Astrocyte (in vitro differentiated cells and primary cell): ENCODE measurements at places on chromosomes 11 and 22.
A peak's percentile ranks its signal among the peaks of the same experiment; 100 is the strongest.

DNA sequence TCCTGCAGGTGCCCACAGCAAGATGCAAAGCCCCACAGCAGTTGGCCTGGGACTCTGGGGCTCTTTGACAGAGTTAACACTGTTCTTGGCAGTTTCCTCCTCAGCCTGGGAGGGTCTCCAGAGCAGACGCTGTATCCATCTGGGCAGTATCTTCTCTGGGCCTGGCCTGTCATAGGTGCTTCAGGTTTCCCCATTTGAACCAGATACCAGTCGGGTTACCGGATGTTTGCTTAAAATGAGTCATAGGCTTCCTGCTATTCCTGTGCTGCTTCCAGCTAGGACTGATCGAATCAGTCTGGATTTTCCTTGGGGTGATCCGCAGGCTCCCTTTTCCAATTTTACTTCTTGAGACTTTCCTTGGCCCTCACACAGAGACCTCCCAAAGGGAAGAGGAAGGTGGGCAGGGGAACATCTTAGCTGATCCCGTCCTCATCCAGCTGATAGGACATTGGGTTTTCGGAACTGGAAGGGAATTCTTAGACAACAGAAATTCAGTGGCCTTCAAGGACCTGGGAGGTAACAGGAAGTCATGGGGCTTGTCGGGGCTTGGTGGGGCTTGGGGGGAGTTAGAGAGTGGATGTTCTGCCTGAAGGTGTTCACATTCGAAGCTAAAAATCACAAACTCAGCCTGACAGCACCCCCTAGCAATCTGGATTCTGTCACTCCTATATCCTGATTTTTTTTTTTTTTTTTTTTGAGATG is 2.4 kb upstream of the RANGAP1 start:
- DNase-seq: peak; percentile 76

- DNase-seq: no peak
Observed at GRCh38 chr11:108340973-108341372, 118.1 kb downstream of the ATM start.

DNA sequence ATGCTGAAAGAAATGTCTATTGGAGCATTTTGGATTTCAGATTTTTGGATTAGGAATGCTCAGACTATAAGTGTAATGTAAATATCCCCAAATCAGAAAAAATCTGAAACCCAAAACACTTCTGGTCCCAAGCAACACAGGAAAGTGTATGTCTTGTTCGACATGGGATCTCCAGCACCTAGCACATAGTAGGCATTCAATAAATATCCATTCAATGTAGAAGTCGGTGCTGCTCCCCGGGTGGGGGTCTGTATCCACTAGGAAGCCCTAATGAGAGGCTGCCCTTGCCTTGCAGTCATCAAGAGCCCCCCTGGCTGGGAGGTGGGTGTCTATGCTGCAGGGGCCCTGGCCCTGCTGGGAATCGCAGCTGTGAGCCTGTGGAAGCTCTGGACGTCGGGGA is 11.4 kb downstream of the SYT12 start:
- no peak for DNase-seq

GRCh38 chr11:34522188-34522587 is 8.6 kb upstream of the ELF5 start:
- no peak for DNase-seq

GRCh38 chr11:69841859-69842698 is 22.9 kb upstream of the FGF3 start:
- DNase-seq: no peak

DNA sequence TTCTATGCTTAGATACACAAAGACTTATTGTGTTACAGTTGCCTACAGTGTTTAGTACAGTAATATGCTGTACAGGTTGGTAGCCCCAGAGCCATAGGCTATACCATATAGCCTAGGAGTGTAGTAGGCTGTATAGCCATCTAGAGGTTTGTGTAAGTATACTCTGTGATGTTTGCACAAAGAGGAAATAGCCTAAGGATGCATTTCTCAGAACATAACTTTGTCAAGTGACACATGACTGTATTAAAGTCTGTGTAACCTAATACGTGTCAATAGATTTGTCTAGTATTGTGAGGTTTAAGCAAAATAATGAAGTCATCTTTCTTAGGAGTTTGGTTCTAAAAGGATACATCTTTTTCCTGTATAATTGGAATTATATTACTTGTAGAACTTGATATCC is 5.5 kb downstream of the ZC3H12C start:
- DNase-seq: no peak

GRCh38 chr11:2209370-2209801 is 37.8 kb upstream of the TH start:
- no peak for DNase-seq

DNA sequence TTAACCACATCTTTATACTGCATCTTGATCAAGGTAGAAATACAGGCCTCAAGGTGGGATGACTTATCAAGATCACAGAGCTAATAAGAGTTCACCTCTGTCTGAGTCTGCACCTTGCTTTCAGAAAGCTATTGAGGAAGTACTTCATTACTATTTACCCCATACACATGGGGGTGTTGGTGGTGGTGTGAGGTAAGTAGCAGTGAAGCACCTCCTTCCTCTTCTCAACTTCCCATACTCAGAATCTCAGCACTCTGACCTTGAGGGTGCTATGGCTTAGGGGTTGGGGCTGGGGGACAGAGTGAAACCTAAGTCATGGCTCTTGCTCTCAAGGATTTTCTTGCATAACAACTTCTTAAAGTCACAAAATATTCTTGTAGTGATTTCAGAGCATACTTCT is 56.9 kb downstream of the ME3 start:
- DNase-seq: no peak

DNA sequence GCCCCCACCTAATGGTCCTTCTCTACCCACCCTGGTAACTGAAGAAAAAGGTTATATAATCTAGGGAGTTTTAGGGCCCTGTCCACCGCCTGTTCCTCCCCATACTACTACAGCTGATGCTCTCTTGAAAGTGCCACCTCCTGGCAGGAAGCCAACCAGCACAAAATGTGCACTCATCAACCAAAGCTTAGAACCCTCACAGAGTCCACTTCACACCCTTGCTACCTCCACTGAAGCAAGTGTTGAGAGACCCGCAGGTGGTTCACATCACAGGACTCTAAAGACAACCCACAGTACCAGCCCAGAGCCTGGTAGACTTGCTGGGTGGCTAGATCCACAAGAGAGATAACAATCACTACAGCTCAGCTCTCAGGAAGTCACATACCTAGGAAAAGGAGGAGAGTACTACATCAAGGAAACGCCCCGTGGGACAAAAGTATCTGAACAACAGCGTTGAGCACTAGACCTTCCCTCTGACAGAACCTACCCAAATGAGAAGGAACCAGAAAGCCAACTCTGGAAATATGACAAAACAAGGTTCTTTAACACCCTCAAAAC is 17.5 kb upstream of the OR10W1 start:
- no peak for DNase-seq

- no peak for DNase-seq
Observed at GRCh38 chr11:57463671-57464538, 3.6 kb downstream of the RTN4RL2 start.

DNA sequence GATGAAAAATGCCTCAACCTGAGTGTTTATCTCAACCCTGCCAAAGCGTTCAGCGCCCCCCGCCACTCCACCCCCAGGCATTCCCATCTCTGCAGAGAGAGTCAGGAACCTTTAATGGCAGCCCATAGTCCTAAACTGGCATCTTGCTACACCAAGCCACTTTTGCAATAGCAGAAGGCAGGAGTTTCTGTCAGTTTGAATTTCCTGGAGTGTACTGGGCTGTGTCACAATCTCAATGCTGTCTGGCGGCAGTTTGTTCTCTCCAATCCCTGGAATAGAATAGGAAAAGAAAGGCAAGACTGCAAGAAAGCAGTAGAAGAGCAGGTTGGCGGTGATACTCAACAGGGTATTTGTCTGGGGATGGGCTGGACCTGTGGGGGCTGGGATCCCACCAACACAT is 32.9 kb upstream of the FLI1 start:
- DNase-seq: no peak

GRCh38 chr11:58580311-58580710 is 1.4 kb downstream of the ZFP91 start:
- no peak for DNase-seq

- no peak for DNase-seq
Observed at GRCh38 chr11:47328449-47329390, 23.8 kb downstream of the MYBPC3 start.

- DNase-seq: no peak
Observed at GRCh38 chr11:124745835-124746620, 6.0 kb downstream of the VSIG2 start.

GRCh38 chr11:10522921-10523320 is 18.1 kb downstream of the RNF141 start:
- DNase-seq: peak; percentile 16

GRCh38 chr11:18383388-18384156 is 10.8 kb upstream of the LDHA start:
- peak; percentile 97 for DNase-seq

GRCh38 chr11:61887839-61888494 is 3.4 kb downstream of the FADS3 start:
- peak; percentile 88 for DNase-seq

- DNase-seq: peak; percentile 49
Observed at GRCh38 chr11:107563702-107564101, 1.8 kb downstream of the ALKBH8 start.

DNA sequence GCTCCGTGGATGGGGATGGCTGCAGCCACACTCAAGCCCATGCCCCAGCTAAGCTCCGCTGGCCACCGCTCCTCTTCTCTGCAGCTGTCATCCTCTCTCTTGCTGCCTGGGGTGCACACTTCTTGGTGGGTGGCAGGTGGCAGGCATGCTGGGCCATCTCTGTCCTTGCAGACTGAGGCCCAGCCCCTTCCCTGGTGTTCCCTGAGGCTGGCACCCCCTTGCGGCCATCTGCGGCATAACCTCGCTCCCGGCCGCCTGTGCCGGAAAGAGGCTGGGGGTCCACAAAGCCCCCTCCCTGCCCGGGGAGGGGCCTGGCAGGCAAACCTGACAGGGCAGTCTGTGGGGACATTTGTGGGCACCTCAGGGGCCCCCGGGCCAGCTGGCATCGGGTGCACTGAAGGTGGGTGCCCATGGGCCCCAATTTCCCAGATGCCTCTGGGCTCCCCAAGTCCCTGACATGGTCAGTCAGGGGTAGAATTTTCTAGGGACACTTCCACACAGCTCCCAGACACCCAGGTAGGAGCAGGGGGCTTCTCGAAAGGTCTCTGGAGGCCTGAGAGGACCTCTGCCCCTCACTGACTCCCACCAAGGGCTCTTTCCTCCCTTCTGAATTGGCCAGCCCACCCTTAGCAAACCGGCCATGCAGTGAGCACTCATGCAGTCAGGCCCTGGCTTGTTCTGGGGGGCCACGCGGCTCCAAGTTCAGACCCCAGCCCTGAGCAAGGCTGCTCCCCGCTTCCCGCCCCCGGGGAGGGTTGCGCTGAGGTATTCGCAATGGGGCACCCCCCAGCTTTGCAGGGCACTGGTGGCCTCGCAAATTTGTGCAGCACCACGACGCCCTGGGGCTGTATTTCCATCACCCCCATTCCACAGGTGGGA is 23.5 kb upstream of the TH start:
- no peak for DNase-seq

DNA sequence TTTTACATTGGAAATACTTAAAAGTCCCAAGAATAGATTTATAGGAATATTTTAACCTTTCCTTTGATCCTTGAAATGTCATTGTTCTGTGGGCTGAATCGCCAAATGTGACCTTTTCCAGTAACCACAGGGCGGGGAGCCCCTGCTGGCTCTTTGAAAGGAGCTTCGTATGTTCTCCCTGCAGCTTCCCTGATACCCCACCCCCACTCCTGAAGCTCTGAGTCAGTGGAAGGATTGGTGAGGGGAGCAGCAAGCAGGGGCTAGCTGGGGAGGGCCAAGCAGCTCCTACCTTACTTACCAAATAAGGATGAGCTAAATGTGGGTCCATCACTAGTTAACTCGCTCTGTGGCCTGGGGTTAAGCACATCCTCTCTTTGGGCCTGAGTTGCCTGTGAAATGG is 87.7 kb downstream of the CHST1 start:
- no peak for DNase-seq

- DNase-seq: peak; percentile 51
Observed at GRCh38 chr11:12777208-12777874, 103.1 kb downstream of the TEAD1 start.

DNA sequence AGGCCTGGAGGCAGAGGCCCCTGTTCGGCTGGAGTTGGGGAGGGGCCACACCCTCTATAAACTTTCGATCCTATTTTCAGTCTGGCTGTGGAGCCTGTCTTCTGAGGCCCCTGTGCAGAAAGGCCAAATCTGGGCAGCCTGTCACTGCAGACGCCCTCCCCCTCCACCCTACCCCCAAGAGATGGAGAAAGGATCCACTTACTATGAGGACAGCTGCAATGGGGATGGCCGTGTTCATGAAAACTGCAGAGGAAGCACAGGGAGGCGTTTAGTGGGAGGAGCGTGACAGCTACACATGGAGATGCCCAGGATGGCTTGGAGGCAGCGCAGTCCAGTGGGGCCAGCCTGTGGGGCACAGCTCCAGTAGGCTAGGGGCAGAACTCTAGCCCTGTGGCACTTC is 43.5 kb upstream of the KCNJ11 start:
- no peak for DNase-seq

DNA sequence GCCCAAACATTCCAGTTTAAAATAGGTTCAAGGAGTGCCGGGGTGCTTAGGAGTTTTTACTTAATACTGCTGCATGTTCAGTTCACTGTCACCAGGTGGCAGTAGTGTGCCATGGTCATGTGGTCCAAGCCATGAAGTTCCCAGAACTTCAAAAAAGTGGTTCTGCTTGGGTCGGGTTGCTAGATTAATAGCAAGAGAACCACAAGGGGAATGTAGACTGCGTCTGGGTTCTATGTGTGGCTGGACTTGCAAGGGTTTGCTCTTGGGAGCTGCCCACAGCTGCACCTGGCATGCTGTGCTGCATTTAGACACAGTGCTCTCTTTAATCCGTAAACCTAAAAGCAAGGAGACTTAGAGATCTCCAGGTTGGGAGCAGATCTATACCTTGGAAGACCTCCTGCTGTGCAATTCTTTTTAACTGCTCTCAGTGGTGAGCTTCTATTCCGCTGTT is 6.5 kb upstream of the SPON1 start:
- DNase-seq: peak; percentile 29

GRCh38 chr11:75140269-75141138 is 10.4 kb upstream of the SLCO2B1 start:
- DNase-seq: no peak

- DNase-seq: peak; percentile 35
Observed at GRCh38 chr11:93051186-93051585, 81.7 kb downstream of the MTNR1B start.

- no peak for DNase-seq
Observed at GRCh38 chr11:113994077-113994954, 19.4 kb downstream of the HTR3A start.

DNA sequence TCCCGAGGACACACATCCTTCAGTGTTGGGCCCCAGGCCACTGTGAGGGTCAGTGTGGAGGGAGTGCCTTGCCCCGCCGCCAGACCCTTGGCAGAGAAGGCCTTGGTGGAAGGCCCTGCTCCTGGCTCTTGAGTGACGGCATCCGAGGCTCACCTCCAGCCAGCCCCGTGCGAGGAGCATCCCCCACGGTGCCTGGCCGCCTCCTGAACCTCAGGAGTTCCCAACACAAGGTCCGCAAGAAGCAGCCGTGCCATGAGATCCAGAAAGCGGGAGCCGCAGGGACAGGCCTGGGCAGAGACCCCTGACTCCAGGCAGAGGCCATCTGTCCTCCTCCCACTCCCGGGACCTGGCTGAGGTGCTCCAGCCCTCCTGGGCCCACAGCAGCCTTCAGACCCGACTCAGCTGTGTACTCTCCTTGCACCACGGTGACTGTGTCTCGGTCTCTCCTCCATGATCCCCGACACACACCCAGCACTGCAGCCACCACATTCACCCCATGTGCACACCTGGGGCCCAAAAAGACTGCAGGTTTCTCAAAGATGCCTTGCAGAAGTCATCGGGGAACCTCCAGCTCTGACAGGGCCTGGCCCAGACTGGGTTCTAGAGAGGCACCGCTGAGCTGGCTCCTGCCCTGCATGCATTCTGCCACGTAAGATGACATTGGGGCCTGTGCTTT is 870.2 kb downstream of the BRD1 start:
- DNase-seq: no peak
